ENCODE measurements at places on chromosomes 12 and 14. TPM values are rescaled to one million over a fixed set of nuclear protein-coding genes. Genes with fewer than 3 reads are reported as not detected.

The MYH6 gene
- 0.67 TPM for polyA plus RNA-seq

The AVPR1A gene
- 44.4 TPM for polyA plus RNA-seq

The INHBC gene
- not detected for polyA plus RNA-seq

The ETFBKMT gene
- polyA plus RNA-seq: 7.0 TPM

The LRTM2 gene
- not detected for polyA plus RNA-seq

The ESPL1 gene
- polyA plus RNA-seq: 0.79 TPM

The ISCA2 gene
- 20.7 TPM for polyA plus RNA-seq

The PPP4R4 gene
- 0.30 TPM for polyA plus RNA-seq
